ENCODE measurements at places on chromosomes 12 and 14.

DNA sequence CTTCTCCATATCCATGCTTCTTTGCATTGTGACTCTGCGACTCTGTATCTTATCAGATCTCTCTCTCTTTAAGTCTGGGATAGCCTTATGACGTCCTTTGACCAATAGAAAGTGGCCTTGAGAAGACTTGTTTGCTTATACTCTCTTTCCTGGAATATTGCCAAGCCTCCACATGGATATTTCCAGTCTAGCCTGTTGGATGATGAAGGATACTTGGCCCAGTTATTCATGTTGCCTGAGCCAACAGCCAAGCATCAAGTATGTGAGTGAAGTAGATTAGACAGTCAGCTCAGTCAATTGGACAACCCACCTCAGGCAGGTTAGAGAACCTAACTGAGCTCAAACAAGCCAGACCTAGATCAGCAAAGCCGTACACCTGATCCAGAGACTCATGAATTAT, 864.2 kb upstream of the MGAT4C start:
- DNase-seq, result no peak

- DNase-seq, result no peak
These were observed 616 bp downstream of the BCL11B start for GRCh38 chr14:99271221-99271941.

DNA sequence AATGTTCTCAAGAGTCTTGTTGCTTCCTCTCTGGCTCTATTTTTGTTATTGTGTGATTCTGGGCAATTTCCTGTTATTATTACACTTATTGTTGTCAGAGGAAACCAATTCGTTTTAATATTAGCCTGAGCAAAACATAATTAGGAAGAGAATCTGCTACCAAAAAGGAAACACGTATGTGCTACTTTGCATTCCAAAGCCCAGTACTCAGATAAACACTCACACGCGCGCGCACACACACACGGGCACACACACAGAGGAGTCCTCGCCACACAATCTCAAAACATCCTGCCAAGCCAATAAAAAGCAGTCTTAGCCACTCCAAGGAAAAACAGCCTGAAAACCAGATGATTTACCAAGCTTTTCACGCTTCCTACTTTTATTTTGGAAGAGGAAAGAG, 400.7 kb downstream of the NUAK1 start:
- DNase-seq, result peak; percentile 7

DNA sequence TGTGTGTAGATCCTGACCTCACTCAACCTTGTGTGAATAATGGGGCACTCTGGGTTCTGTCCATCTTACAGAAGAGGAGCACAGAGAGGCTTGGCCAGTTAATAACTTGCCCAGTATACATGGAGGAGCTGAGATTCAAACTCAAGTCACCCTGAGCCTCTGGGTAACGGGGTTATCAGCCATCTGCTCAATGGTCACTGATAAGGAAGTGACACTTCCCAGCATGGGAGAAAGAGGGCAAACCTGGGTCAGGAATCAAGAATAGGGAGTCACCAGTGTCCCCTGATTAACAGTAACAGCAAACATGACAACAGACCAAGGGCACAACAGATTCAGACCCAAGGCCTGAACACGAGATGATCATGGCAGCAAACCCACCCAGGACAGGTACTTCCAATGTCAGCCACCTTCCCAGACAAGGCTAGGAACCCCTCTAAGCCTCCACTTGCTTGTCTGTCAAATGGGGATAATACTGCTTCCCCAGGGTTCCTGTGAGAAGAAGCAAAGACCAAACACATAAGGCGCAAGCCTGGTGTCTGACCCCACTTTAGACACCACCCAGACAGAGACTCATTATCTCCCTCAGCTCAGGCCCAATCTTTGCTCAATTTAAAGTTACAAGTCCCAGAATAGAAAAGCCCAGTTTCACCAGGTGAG, 3.6 kb downstream of the CCDC85C start:
- no peak for DNase-seq

GRCh38 chr12:27940245-27940644, 32.3 kb downstream of the PTHLH start:
- no peak for DNase-seq

GRCh38 chr12:116692605-116693004, 45.3 kb downstream of the SPRING1 start:
- no peak for DNase-seq

- DNase-seq, result no peak
These were observed 32.1 kb downstream of the FMNL3 start for GRCh38 chr12:49675137-49675536.

- DNase-seq, result no peak
These were observed 7.3 kb upstream of the EMP1 start for GRCh38 chr12:13189264-13189663.

GRCh38 chr12:66190519-66191370, 1.7 kb downstream of the IRAK3 start:
- DNase-seq, result no peak

DNA sequence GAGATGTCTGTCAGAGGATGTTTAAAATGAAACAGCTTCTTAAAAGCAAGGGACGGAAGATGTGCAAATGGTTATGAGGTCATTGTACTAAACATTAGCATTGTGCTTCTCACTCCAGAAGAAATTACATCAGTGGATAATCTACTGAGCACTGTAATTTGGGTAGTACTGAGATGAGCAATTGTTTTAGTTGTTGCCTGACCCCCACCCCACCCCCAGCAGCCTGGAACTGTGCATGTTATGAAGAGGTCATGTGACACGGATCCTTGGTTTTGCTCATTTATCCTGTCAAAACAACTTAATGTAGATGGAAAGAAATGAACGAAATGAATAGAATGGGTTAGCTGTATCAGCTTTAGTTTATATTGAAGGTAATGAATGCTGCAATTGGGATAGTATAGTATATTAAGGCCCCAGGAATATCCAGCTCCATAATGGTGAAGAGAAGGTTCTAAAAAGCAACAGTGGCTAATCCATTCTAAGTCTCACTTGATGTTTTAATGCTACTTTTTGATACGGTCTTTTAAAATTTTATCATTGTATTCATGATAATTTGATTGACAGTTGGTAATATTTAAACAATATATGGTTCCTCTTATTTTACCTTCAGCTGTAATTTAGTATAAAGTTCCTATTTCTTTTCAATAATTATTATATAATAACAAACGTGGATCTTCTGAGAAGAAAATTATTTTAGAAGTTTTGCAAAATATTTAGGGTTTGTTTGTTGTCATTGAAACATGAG, 58.5 kb downstream of the WNK1 start:
- no peak for DNase-seq

GRCh38 chr12:115405471-115405860, 721.5 kb upstream of the TBX3 start:
- DNase-seq, result no peak

DNA sequence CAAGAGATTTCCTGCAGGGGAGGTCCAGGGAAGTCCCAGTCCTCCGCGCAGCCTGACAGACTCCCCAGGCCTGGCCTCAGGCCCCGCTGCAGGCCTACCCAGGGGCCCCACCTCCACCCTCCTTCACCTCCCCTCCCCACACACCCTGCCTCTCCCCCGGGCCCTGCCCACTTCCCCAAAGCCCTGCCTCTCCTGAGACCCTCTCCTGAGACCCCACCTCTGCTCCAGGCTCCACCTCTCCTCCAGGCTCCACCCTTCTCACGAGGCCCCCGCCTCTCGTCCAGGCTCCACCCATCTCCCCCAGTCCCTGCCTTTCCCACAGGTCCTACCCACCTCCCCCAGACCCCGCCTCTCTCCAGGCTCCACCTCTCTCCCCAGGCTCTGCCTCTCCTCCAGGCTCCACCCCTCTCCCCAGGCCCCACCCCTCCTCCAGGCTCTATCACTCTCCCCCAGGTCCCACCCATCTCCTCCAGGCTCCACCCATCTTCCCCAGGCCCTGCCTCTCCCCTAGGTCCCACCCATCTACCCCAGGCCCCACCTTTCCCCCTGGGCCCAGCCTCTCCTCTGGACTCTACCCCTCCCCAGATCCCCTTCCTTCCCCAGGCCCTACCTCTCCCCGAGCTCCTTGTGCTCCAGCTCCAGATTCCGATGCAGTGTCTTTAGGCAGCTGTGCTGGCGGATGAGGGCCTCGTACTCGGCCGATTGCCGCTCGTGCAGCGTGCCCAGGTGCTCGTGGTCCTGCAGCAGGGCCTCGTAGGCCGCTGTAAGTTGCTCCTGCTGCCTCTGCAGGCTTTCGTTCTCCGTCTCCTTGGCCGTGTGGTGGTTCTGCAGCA, 58.8 kb upstream of the GPR68 start:
- peak; percentile 43 for DNase-seq

DNA sequence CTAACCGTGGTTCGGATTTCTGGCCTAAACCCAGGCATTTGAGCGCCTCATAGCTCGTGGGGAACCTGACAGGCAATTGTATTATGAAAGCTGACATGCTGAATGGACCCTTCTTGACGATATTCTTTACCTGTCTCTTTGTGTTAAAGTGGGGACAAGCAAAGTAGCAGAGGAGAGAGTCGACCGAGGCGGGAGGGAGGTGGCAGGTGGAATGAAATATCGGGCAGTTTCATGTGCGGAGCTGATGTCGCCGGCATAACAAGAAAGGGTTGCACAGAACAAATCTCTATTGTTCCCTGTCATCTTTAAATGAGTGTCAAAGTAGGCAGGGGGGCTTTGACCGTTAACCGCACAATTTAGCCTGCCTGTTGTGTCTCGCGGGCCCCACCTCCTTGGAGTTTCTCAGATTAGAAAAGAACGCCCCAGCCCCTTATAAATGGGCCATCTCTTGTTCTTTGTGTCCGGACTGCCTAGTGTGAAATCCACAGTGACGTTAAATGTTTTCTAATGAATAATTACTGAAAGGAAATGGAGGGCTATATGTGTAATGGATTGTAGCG, 11.5 kb downstream of the MYO1H start:
- DNase-seq, result no peak

GRCh38 chr12:19302100-19302640, 137.1 kb upstream of the AEBP2 start:
- no peak for DNase-seq

- DNase-seq, result no peak
These were observed 49.0 kb downstream of the IFT43 start for GRCh38 chr14:76034566-76034965.

GRCh38 chr12:53963434-53964314, 9.0 kb downstream of the HOXC12 start:
- DNase-seq, result no peak

- no peak for DNase-seq
These were observed 126.0 kb downstream of the CHST11 start for GRCh38 chr12:104582739-104583138.

GRCh38 chr14:84432676-84433075, 1097.3 kb upstream of the FLRT2 start:
- no peak for DNase-seq

DNA sequence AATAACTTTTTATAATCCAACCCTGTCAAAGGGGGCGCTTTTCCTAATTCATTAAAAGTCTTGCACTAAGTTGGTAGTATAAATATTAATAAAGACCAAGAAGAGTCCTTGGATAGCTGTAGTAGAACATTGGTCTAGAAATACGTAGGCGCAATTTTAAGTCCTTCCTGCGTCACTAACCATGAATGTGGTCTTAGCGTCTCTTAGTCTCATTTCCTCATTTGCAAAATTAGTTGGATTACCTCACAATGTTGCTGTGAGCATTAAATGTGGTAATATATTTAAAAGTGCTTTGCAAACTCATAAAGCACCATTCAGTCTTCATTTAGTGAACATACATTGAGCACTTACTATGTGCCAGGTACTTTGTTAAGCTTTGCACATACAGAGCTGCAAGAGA, 149.7 kb downstream of the AEBP2 start:
- DNase-seq, result no peak

DNA sequence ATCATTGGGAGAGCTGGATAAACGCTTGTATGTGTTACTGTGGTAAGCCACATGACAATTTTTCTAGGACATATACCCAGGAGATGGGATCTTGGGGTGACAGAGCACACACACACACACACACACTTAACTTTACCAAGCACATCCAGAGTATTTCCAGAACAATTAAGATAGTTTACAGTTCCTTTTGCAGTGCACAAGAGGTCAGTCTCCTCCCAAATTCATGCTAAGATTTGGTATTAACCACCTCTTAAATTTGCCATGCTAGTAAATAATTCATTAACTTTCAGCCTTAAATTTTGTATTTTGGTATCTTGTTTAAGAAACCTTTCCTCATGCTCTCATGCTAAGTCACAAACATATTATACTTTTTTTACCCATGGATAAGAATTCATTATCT, 33.9 kb upstream of the LIMA1 start:
- DNase-seq, result no peak

- DNase-seq, result no peak
These were observed 4.1 kb upstream of the ADAMTS20 start for GRCh38 chr12:43556057-43556456.

- no peak for DNase-seq
These were observed 3.8 kb downstream of the KCNH3 start for GRCh38 chr12:49542592-49543160.

- DNase-seq, result peak; percentile 7
These were observed 98.1 kb downstream of the KLRB1 start for GRCh38 chr12:9509464-9510161.

DNA sequence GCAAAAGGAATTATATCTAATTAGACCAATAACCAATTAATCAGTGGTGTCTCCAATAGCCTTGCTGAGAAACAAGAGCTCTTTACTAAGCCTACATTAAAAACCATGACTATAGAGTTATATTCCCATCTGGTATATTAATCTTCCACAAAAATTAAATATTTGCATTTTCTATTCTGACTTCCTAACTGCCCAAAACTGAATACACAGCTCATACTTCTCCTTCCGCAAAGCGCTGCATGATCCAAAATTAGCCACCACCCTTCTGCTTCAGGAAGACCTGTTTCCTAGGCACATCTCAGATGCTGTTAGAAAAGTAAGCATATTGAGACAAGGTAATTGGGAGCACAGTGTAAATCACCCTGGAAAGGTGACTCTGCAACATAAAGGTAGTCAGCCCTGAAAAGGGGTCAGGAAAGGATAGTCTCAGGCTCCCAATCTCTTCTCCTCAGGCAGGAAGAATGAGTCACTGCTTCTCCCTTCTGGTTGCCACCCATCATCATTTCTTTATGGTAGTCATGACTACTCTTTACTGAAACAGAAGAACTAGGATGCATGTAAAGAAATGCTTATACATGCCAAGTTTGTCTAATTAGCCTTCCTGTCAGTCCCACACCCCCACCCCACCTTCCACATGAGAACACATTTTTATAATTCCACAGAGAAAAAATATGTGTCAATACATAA, 54.3 kb downstream of the PLCZ1 start:
- DNase-seq, result no peak

GRCh38 chr12:133156125-133156690, 25.1 kb upstream of the ZNF268 start:
- no peak for DNase-seq

- no peak for DNase-seq
These were observed 137.2 kb upstream of the DHRS4 start for GRCh38 chr14:23816371-23816770.

DNA sequence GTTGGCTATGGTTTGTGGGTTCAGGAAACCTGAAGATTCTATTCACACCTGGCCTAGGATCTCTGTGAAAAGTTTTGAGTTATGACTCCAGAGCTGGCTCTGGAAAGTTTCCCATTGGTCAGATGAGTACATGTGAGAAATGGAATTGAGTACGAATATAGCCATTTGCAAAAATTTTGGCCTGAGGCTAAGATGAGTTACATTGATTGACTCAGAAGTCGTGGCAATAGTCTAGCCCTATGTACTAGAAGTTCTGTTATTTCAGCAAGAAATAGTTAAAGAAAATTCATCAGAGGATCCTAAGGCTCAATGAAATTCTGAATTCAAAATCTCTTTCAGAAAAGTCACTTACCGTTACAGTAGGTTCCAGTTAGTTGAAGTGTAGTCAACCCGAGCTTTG, 109.9 kb downstream of the PTCSC3 start:
- DNase-seq, result no peak

GRCh38 chr14:91177073-91178034, 63.5 kb downstream of the DGLUCY start:
- peak; percentile 61 for DNase-seq

GRCh38 chr12:90897316-90897715, 57.7 kb downstream of the CCER1 start:
- no peak for DNase-seq

Measured in AG08396 (cell line).